Activated CD4-positive, alpha-beta T cell treated with anti-CD3 and anti-CD28 coated beads, Interleukin-2, Interleukin-6, amounts not matched to agents 100 ng/mL and 50 ng/mL, durations not matched to agents 16 hours and 8 hours (primary cell): ENCODE measurements at places on chromosomes 4 and X.

- DNase-seq, result peak; percentile 85
These were observed 3.4 kb upstream of the USP53 start for GRCh38 chr4:119209077-119209476.

GRCh38 chrX:78725287-78725686, 22.2 kb upstream of the LPAR4 start:
- no peak for DNase-seq

GRCh38 chr4:26420913-26421312, 69.4 kb downstream of the CCKAR start:
- no peak for DNase-seq

DNA sequence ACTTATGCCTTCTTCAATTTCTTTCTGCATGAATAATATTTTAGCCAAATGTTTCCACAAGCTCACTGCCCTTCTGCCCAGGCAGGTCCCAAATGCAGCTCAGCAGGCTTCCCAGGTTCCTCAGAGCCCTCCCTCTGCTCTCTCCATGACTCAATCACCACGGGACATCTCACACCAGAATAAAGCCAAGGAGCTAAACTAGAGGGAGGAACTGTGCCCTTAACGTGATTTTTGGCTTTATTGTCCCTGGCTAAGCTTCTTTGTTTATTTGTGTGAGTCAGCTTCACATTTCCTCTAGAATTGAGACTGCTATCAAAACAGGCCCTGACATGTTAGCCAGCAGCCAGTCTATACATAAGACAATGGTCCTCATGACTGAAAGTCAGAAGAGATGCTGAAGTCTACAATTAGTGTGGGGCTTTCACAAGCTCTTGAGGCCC, 186.4 kb upstream of the GALNT7 start:
- DNase-seq, result no peak

GRCh38 chrX:40175511-40176350, 78.0 kb upstream of the BCOR start:
- DNase-seq, result peak; percentile 86

DNA sequence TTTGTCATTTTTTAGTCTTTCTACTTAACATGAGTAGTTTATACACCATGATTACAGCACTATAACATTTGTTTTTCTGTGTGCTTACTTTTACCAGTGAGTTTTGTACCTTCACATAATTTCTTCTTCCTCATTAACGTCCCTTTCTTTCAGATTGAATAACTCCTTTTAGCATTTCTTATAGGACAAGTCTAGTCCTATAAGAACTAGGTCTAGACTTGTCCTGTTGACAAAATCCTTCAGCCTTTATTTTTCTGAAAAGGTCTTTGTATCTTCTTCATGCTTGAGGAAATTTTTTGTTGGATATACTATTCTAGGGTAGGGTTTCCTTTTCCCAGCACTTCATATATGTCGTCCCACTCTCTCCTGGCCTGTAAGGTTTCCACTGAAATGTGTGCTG, 253.3 kb upstream of the ARHGAP24 start:
- no peak for DNase-seq

DNA sequence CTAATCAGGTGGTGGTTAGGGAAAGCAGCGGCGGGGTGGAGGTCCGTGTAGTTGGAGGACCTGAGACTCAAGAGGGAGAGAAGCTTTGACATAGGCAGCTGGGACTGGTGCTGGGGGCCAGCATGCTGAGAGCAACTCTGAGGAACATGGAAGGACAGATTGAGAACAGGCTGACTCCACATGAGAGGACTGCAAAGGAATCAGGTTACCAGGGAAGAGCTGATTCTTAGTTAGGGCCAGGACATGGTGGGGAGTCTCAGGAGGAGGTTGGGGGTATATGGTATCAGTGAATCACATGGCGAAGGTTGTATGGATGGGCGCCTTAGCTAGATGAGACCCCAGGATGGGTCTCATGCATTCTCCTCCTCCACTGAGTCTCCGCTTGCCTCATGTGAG, 264.0 kb upstream of the BOD1L1 start:
- no peak for DNase-seq

DNA sequence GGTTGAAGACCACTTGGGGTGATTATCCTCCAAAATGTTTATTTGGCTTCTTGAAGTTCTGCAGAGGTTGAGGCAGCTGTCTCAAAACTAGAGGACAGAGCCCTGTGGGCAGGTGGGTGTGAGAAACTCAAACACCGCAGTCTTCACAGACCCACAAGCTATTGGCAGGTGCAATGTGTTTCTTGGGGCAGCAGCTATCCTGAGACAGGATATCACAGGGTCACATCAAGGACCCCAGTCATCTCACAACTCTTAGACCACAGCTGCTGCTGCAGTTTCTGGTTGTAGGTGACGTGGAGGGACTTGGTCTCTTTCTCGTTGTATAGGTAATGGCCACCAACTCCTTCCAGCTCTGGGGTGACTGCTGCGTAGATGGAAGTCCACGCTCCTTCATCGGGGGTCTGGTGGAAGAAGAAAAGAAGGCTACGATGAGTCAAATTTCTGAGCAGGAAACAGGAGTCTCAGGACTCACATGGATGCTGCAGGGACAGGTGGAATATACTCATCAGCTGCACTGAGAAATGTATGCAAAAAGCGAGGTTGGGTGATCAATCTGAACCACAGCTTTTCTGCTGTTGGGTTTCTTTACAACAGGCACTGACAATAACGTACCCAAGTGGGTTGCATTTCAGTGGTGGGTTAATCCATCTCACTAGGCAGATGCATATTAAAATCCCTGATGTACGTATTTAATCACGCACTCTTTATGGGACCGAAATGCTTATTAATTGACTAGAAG, 279.8 kb downstream of the DHRSX start:
- no peak for DNase-seq

GRCh38 chr4:165058666-165059065, 5.0 kb downstream of the TRIM75 start:
- DNase-seq, result no peak

GRCh38 chr4:17313194-17313593, 198.7 kb downstream of the QDPR start:
- no peak for DNase-seq

DNA sequence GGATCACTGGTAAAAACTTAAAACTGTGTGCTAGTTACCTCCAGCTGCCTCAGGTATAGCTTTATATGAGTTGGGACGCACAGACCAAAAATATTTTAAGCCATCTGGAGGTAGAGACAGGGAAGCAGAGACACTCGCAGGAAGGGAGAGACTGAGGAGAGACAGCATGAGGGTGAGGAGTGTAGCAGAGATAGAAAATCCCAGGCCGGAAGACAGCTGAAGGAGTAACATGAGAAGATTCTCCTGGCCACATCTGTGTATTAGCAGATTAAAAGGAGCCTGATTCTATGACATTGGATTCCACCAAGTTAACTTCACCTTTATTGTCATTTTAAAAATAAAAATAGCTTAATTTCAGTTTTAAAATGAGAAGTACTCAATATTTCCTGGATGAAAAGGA, 84.3 kb downstream of the PDLIM5 start:
- DNase-seq, result no peak

GRCh38 chrX:104282166-104282725, 27.5 kb upstream of the ESX1 start:
- no peak for DNase-seq

GRCh38 chr4:139223682-139224317, 46.8 kb upstream of the ELF2 start:
- peak; percentile 74 for DNase-seq
